ENCODE measurements at places on chromosomes 3 and 15. TPM values are rescaled to one million over a fixed set of nuclear protein-coding genes. Genes with fewer than 3 reads are reported as not detected.

GOLGA8T gene
- total RNA-seq: not detected

MAP6D1 gene
- 1.9 TPM for total RNA-seq

GHRL gene
- not detected for total RNA-seq

FSTL1 gene
- total RNA-seq: 1,097 TPM

CHST13 gene
- not detected for total RNA-seq

FMN1 gene
- total RNA-seq: 29.4 TPM

TM4SF18 gene
- under 0.01 TPM for total RNA-seq

SLCO2A1 gene
- total RNA-seq: under 0.01 TPM

SERINC4 gene
- total RNA-seq: not detected

C15orf61 gene
- total RNA-seq: 1.4 TPM

CPLX3 gene
- total RNA-seq: not detected

CADM2 gene
- total RNA-seq: not detected

RAB7A gene
- 57.0 TPM for total RNA-seq

GABRG3 gene
- total RNA-seq: not detected

RFT1 gene
- 23.5 TPM for total RNA-seq

ZNF501 gene
- total RNA-seq: 4.7 TPM

LMAN1L gene
- total RNA-seq: not detected

SLC25A20 gene
- 29.2 TPM for total RNA-seq

GOLGA8G gene
- total RNA-seq: not detected

ALCAM gene
- total RNA-seq: 423 TPM

TGM5 gene
- total RNA-seq: not detected
